ENCODE measurements at places on chromosomes 5 and 9.

DNA sequence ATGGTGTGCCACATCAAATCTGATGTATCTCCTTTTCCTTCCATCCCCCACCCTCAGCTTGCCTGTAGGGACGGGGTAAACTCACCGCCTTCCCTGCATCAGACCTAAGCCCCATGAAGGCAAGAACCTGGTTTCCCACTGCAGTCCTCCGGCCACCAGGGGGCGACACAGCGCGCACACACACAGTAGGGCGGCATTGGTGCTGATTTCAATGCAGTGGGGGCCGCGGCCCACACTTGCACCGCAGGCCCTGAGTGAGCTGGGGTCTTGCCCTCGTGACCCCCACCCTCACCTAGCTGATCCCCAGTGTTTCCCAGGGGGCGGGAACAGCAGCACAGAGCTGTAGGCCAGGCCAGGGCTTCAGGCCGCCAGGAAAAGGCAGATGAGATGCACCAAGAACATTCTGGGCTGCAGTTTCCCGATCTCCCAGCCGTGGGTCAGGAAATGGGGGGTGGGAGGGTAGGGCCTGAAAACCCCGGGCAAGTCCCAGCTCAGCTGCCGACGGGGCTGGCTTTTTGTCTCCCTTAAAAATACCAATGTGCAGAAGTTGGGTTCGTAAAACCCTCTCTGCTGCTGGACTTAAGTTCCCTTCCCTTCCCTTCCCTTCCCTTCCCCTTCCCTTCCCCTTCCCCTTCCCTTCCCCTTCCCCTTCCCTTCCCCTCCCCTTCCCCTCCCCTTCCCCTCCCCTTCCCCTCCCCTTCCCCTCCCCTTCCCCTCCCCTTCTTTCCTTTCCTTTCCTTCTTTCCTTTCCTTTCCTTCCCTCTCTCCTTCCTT lies 19.5 kb downstream of the FAM163B start:
- DNase-seq = no peak

GRCh38 chr9:134391319-134392231 lies 65.3 kb downstream of the RXRA start:
- DNase-seq = no peak

DNA sequence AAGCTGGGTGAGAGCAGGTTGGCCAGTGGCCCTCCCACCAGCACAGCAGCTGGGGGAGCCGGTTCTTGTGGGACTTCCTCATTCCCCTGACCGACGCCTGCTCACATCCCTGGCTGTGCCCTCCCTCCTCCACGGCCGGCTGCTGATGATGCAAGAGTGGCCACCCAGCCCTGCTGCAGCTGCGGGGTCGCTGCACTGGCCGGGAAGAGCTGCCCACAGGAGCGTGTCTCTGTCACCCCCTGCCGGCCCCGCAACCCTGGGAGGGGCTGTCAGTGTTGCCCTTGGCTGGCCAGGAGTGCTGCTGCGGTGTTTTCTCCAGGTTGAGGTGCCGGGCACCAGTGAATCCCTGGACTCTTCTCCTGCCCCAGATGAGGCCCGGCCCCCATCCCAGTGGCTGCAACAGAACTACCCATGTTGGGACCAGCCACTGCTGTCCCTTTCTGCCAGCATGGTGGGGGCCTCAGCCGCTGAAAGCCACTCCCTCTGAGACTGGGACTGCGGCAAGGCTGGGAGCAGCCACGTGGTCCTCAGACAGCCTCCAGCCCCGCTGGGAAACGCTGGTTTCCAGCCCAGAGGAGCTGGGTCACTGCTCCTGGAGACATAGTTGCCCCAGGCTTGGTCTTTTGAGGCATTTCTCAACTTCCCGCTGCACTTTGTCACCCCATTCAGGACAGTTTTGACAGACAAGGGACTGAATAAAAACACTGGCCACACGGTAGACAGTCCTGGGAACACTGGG lies 739 bp downstream of the CARD9 start:
- no peak for DNase-seq

DNA sequence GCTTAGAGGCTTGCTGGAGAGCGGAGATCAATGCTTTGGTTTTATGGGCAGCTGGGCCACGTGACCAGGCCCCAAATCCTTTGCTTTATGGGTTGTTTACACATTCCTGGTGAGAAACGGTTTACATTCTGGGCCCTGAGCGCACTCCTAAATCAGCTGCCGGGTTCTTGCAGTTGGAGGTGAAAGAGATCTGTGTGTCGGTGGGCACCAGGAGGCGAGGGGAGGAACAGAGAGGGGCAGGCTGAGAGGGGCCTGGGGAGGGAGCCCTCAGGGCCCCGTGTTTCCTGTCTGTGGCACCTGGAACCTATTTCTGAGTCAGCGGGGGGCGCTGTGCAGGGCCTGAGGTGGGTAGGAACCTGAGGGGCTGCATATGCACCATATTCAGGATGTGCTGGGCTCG lies 63.5 kb upstream of the HAND1 start:
- DNase-seq = no peak

- DNase-seq = peak; percentile 68
Observed at GRCh38 chr9:133509179-133510083, 15.3 kb downstream of the MYMK start.

- no peak for DNase-seq
Observed at GRCh38 chr5:35598707-35599370, 18.8 kb upstream of the SPEF2 start.

DNA sequence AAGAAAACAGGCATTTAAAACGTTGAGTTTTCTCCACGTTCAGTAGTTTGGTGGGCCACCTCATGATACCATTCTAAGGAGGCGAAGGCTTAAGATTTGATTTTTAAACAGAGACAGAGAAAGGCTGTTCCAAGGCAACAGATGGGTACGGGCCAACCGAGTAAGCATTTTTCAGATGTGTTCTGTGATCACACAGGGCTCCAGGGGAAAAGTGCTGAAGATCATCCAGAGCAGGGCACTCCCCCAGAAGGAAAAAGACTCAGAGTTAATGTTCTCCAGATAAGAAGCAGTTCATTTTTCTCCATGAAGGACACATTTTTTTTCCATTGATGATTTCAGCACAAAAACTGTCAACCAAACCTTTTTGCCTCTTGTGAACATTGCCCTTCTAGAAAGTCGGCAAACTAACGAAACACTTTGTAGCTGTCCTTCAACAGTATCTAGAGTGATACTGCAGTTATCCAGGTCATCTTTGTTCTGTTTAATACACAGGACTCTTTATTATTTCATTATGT lies 138.7 kb downstream of the ALDH1A1 start:
- no peak for DNase-seq

DNA sequence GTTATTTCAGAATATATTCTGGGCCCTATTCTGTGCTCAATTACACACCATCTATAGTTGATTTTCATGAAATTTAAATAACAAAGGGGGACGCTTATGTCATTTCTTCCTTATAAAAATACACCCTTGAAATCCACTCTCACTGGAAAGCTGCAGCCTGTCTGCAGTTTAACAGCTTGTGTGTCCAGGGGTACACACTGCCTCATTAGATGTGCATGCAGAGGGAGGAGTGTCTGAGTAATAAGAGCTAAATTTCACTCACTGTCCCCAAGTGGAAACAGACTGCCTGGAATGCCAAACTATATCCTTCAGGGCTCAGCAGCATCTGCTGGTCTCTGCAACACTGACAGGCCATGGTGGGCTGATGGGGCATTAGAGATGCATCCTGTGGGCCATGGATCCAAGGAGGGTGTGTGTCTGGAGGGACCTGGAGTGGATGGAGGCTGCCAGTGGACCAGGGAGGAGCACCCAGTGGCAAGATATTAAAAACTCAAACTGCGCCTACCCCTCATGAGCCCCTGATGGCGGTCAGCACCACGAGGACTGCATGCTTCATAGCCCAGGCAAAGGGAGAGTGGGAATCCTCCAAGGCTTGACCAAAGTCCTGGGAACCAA lies 15.8 kb upstream of the TIFAB start:
- DNase-seq = no peak

DNA sequence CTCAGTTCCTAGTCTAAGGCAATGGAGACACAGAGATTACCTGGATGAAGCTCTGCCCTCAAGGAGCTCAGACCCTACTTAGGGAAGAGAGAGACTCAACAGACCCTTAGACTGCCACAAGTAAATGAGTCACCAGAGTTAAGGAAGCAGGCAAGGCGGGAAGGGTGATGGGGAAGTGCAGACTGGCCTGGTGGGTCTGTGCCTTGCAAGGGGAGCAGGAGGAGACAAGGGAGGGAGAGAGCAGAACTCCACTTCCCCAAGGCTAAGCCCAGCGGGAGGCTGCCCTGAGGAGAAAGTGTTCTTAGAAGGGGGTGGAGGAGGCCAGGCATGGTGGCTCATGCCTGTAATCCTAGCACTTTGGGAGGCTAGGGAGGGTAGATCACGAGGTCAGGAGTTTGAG lies 83.7 kb downstream of the HRH2 start:
- no peak for DNase-seq

DNA sequence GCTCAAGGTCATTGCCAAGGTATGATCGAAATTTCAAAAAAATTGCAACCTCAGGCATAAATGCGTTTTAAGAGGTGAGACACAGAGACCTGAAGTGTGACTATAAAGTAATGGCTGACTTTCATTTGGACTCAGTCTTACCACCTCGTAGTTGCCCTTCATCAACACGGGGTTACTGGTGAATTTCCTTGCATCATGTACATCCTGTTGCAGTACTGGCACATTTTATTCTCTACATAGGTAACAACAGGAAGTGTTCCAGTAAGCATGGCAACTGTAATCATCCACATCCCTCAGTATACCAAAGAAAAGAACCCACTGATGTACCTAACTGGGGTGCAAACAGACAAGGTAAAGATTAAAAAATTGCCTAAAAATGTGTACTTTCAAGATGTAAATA lies 29.3 kb downstream of the MOCS2 start:
- no peak for DNase-seq

DNA sequence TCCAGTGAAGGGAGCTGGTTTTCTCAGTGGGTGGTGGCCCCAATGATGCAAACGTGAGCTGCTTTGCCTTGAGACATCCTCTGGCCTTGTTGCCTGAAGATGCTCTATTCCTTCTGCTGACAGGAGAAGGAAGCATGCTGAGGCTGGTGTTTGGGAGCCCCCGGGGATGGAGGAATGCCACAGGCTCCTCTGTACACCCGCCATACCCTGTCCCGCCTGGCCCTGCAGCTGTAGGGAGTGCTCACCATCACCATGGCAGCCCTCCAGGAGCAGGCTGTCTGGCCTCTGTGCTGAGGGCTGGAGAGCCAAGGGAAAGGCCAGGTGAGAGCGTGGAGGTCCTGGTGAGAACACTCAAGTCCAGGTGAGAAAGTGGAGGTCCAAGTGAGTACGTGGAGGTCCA lies 134.4 kb downstream of the MRPL36 start:
- no peak for DNase-seq

DNA sequence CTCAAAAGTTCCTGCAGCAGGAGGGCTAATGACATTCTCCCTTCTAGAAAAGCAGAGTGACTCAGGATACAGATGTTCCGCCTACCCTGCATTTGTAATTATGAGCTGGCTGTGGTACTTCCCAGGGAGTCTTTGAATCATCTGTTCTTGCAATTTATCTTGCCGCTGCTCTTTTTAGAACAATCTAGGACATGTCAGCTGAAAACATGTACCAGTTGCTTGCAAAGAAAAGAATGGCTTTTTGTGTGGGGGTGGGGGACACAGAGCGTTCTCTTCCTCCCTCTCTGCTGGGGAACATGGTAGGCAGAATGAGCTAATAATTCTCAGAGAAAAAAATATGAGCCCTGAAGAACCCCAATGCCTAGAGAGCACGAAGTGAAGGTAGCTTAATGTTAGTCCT lies 51.7 kb upstream of the TUT7 start:
- DNase-seq = peak; percentile 33

GRCh38 chr9:116279230-116279629 lies 125.6 kb downstream of the PAPPA start:
- DNase-seq = no peak

DNA sequence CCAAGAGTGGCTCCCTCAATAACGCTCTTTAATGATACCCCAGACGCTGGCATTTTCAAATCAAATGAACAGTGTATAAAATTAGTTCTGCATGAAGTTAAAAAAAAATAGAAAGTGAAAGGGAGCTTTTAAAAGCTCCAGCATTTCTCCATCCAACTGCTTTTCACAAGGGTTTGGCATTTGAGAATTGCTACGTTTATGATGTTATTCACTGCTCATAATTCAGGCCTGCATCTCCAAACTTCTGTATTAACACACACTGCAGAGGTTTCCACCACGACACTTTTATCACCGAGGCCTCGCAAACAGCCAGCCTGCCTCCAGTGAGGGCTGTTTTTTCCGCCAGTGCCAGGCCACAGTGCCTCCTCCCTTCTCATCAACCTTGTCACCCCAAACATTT lies 205.5 kb upstream of the EFNA5 start:
- no peak for DNase-seq

- no peak for DNase-seq
Observed at GRCh38 chr9:126365780-126366179, 39.2 kb downstream of the MVB12B start.

GRCh38 chr5:88860501-88860900 lies 22.5 kb downstream of the MEF2C start:
- DNase-seq = no peak

- no peak for DNase-seq
Observed at GRCh38 chr5:19322716-19323485, 665.1 kb downstream of the CDH18 start.

- no peak for DNase-seq
Observed at GRCh38 chr5:36877667-36878391, 1.3 kb downstream of the NIPBL start.

DNA sequence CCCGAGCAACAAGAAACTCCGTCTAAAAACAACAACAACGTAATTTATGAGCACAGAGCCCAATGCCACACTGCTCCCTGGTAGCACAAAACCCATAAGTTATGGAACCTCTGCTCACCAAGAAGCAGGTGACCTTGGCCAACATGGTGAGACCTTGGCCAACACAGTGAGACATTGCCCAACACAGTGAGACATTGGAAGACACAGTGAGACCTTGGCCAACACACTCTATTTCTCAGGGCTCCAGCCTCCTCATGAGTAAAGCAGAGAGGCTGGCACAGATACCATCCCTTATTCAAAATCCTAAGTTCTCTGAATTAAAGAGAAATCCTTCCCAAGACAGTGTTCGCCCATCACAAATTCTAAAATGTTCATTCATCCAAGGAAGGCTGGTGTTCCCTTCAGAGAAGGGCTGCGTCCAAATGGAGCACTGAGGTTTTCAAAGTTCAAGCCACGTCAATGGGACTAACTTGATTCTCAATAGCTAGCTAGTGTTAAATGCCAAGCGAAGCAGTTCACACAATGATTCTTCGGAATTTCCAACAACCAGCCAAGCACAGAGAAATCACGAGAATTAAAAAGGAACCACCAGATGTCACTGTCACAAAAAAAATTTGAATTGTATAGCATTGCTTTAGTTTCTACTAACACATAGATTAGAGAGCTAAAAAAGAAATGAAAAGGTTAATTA lies 29.5 kb downstream of the TTC39B start:
- peak; percentile 65 for DNase-seq

- DNase-seq = no peak
Observed at GRCh38 chr5:143383988-143384387, 19.5 kb downstream of the NR3C1 start.

All from hippocampal formation (tissue), 2 donors.